ENCODE measurements at places on chromosomes 12 and 14.

DNA sequence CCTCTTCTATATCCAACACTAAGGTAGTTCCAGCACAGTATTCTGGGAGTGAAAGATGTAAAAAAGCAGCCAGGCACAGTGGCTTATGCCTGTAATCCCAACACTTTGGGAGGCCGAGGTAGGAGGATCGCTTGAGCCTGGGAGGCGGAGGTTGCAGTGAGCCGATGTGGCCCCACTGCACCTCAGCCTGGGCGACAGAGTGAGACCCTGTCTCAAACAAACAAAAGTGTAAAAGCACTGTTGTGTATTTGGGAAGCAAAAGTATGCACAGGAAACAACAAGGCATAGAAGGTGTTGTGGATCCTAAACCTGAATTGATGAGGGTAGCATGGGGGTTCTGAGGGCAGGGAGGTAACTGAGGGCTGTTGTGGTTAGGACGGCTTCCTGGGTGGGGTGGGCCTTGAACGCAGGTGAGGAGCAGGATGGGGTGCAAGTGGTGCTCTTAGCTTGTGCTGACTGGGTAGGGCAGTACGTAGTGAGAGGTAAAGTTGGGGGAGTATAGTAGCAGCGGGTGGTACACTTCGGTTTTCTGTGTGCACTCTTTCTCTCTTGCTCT is 64.2 kb downstream of the RASSF3 start:
- DNase-seq, result no peak

DNA sequence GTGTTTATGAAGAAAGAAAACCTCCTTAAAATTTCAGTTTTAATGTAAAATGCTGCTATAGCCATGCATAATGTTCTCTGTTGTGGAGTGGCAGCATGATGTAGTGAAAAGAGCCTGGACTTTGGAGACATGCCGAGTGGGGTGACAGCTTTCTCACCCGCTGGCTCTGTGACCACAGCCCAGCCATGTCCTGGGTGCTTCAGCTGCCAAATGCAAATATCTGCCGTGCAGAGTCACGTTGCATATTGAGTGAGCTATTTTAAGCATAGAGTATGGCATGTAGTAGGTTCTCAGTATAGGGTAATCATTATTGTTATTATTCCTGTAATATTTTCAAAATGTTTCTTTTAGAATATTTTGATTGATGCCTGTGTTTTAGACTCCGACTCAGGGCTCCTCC is 15.5 kb upstream of the TCTN2 start:
- no peak for DNase-seq

DNA sequence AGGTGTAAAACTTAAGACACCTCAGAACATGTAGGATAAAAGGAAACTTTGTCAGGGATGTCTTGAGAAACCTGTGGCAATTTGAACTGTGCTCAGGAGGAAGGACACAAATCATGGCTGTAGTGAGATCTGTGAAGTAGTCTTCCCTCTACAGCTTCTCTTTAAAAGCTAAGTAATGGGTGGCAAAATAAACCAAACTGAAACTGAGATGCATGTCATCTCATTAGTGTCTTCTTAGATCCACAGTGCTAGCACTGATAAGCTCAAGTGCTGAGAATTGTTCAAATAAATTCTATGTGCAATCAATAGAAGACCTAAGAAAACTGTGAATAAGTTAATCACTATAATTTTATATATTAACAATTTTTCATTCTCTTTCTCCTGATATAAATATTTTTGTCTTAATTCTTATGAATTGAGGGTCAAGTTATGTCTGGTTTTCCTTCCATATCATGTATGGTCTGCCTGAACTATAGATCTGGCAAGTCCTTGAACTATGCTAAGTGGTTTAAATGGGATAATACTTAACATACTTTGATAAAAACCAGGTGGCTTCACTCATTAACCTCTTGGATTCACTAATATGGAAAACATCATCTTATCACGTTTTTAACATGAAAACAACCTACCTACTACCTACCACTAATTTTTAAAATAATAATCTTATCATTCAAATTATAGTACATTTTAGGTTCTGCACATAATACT is 27.2 kb downstream of the SYT1 start:
- no peak for DNase-seq

- peak; percentile 69 for DNase-seq
These were observed at the start of gene HDAC7 for GRCh38 chr12:47819896-47820630. Gene HDAC7, minus strand, starts transcription at chr12:47819903. Its CDS starts 118 bp downstream, at chr12:47819785.

GRCh38 chr12:48947727-48948126 is 9.6 kb downstream of the ARF3 start:
- no peak for DNase-seq

DNA sequence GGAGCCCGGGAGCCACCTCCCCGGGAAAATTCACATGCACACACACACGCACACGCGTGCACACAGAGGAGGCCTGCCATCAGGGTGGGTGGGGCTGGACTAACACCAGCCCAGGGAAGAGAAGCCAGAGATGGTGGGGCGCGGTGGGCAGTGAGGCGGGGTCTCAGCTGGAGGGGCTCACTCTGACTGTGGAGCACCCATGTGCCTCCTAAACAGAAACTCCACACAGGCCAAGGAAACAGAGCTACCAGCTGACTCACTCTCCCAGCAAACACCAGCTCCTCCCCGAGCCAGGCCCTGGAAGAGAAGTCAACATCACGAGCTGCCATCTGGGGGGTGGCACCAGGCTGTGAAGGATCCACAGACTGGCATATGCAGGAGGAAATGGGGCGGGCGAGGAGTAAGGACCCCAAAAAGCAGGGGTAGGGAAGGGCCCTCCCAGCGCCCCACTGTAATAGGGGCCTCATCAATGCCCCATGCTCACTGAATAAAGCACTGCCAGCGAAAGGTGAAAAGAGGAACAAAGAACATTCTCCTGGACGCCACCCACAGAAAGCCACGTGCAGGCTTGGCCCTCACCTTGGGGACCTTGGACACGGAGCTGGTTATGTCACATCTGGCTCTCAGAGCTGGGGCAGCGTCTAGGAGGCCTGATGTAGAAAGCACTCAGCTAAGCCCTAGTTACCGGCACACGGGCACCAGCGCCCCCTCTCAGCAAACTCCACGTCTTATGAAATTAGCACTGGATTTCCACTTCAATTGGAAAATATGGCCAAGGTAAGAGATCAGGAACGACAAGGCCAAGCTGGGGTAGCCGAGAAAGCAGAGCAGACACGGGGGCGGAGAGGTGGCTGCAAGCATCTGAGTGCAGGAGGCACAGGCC is 8.4 kb upstream of the INF2 start:
- DNase-seq, result peak; percentile 62

- no peak for DNase-seq
These were observed 10.5 kb downstream of the LARP4 start for GRCh38 chr12:50411051-50411660.

Data from GM04504 (cell line).